Activated CD4-positive, CD25-positive, alpha-beta regulatory T cell treated with anti-CD3 and anti-CD28 coated beads, Interleukin-2, amount 50 U/mL, for 16 hours (primary cell): ENCODE measurements at places on chromosomes 1 and 21.

DNA sequence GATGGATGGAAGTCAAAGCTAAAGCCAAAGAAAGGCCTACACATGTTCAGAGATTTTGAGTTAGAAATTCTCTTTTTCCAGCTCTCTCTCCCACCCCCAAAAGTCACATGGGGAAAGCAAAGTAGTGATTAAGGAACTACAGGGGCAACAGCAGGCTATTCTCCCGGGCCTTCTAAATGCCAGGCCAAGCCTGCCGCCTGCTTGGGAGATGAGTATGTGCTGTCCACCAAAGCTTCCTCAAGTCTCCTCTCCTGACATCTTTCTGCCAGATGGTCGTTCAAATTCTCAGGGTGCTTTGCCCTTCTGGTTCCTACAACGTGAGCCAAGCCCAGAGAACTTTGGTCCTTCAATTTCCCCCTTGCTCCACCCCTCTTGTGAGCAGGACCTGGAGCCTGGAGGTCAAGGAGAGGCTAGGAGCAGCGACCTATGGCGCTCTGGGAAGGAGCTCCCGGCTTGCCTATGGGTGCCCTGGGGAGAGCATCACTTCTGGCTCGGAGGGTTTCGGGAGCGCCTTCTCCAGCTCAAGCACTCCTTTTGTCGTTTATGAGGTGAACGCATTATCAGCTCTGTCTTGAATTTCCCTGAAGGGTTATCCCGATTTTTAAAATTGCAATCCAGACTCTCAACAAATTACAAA lies 4.4 kb upstream of the PRRX1 start:
- DNase-seq: no peak

DNA sequence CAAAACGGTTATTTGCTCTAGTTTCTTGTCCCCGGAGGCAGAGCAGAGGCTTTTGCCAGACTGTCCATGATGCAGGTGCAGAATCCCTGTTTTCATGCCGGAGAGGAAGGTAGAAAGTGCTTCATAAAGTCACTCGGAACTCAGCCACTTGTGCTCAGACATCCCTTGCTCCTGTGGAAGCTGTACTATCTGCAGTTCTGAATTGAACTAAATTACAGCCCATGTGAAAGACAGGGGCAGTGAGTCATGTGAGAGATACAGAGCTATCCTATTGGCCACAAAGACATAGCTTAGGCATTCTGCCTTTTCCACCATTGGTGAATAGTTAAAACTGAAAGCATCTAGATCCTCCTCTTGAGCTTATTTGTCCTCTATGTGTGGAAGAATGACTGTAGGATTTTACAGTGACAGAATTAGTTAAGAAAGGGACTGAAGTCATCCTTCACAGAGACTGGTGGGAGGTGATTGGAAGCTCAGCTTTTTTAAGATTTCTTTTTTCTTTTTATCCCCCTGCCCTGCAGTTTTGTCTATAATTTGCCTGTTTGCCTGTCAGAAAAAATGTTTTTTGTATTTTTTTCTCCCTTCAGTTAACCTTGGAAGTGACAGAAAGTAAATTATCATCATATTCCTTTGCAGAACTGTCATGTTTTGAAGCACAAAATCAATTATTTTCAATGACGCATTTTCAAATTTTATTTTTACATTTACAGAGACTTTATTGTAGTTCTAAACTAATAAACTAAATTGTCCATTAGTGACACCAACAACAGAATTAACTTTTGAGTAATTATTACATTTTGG lies 298.6 kb downstream of the PTPRC start:
- DNase-seq: no peak

- no peak for DNase-seq
Observed at GRCh38 chr1:168236836-168237611, 11.2 kb downstream of the SFT2D2 start.

DNA sequence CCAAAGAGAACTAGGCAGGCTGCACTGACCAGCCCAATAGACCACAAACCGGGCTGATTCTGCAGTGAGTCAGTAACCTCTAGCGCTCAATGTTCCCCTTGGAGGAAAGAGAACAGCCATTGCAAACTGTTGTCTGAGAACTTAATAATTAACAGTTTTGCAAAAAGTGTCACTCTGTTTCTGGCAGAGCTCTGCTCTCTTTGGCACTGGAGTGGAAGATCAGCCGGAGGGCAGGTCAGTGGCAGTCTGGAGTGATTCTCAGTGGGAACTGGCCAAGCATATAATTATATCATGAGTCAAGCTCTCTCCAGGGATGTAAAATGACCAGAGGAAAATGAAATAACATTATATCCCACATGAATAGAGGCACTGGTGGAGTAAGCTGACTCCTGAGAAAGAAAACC lies 238.3 kb downstream of the HLX start:
- no peak for DNase-seq

- DNase-seq: no peak
Observed at GRCh38 chr1:63943393-63943792, 169.6 kb downstream of the ROR1 start.

- no peak for DNase-seq
Observed at GRCh38 chr1:107804741-107805140, 160.2 kb downstream of the VAV3 start.

DNA sequence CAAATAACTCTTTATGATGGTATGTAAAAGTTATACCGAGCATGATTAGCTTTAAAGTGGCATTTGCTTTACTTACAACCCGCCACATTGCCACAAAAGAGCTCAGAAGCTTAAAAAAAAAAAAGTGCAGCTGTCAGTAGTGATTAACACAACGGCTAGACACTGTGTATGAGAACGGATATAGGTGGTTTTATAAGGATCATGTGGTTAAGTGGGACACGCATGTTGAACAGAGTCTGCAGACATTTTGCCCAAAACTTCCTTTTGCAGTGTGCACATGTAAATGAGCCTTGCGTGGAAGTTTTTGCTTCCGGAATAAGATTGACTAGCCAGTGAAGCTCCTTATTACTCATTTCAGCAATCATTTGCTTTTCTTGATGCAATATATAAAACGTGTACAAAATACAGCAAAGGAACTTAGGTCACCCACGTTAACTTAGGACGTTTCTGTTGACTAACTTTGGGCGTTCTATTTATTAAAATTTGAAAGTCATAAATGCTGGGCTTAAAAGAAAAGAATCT lies 58.7 kb upstream of the RGS1 start:
- DNase-seq: peak; percentile 46

DNA sequence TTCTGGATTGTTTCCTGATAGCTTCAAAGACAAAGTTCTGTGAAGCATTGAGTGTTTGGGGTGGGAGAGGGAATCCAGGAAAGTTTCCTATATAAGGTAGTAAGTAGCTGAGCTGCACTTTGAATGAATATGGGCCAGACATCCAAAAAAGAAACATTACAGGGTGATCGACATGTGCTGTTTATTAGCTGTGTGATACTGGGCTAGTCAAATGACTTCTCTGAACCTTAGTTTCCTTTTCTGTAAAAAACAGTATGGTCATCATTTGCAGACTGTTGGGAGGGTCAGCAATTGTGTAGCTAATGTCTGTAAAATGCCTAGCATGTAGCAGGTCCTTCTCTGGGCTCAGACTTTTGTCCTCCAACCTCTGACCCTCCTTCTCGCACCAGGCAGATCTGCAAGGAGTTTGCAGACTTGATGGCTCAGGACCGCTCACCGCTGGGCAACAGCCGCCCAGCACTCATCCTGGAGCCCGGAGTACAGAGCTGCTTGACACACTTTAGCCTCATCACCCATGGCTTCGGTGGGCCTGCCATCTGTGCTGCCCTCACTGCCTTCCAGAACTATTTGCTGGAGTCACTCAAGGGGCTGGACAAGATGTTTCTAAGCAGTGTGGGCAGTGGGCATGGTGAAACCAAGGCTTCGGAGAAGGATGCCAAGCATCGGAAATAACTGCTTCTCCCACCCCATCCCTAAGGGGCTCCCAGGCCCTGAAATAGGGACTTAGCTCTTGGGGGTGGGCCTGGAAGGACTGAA lies 21.1 kb downstream of the TFAP2E start:
- no peak for DNase-seq

GRCh38 chr1:225762002-225762441 lies 15.6 kb upstream of the SRP9 start:
- DNase-seq: no peak

DNA sequence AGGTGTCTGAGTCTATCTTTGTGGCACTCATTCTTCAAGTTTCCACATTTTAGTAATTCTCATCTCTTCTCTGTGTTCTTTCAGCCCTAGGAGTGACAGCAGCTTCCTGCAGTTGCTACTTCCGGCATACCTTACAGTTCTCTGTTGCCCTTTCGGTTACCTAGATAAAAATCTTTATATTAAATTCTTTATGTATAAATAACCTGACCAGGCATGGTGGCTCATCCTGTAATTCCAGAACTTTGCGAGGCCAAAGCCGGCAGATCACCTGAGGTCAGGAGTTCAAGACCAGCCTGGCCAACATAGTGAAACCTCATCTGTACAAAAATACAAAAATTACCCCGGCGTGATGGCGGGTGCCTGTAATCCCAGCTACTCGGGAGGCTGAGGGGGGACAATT lies 62.9 kb downstream of the CDKN2C start:
- no peak for DNase-seq

- no peak for DNase-seq
Observed at GRCh38 chr1:5479876-5480646, 512.2 kb downstream of the NPHP4 start.

- no peak for DNase-seq
Observed at GRCh38 chr1:207282496-207283380, 38.7 kb upstream of the CD55 start.
